Skeletal muscle cell (primary cell): ENCODE measurements at places on chromosomes 4 and X.

- DNase-seq: no peak
Measured at GRCh38 chrX:47187106-47187677, 6.4 kb upstream of the UBA1 start.

DNA sequence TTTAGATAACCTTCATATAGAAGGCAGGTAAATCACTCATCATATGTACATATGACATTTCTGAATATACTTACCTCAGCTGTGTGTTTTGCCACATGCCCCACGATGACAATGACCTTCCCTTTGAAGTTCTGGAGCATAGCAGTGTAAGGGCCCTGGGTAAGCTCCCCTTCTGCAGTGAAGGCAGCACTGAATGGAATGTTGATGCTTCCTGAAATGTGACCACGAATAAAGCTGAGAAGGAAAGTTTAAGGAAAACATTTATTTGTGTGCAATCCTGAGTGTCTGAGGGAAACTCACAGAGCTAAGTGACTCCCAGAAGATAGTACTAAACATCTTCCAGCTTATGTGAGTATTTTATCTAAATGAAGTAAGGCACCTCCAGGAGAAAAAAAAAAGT, 200.1 kb downstream of the NPNT start:
- DNase-seq: no peak

DNA sequence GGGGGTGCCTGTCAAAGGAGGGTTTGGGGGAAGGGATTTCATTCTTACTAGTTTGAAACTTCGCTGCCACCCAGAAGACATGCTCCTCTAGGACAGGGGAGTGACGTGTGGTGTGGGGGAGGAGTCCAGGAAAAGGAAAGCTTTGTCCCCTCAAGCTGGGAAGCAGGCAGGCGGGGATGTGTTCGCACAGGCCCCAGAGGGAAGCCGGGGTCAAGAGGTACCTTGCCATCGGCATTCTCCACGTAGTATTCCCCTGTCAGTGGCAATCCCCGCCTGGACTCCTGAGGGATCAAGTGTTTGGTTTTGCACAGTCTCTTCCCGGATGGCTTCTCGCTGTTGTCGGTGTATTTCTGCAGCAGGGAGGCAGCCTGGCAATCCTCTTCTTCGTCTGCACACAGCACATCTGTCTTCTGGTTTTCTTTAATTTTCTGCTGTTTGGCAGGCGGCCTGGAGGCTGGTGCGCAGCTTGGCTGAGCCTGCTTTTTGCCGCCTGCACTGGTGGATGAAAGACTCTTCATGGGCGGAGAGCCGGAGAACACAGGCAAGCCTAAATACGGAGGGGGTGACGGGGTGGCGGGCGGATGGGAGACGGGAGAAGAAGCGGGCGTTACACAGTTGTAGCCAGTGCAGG, 35.1 kb downstream of the BCOR start:
- no peak for DNase-seq

DNA sequence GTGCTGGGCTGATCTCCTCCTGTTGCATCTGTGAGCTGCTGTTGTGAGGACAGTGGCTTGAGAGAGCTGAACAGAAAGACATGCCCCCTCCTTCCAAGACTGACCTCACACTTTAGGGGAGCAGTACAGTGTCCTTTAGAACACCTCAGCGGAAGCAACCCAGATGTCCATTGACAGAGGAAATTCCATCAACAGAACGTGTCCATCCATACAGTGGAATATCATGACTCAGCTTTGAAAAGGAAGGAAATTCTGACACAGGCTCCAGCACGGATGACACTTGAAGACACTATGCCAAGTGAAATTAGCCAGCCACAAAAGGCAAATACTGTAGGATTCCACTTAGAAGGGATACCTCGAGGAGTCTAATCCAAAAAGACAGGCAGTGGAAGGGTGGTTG, 103.5 kb downstream of the GPR143 start:
- no peak for DNase-seq

GRCh38 chrX:14913241-14913640, 40.0 kb downstream of the MOSPD2 start:
- DNase-seq: no peak

- DNase-seq: no peak
Measured at GRCh38 chr4:8904666-8905065, 33.0 kb upstream of the HMX1 start.

- no peak for DNase-seq
Measured at GRCh38 chrX:77945910-77946545, 23.4 kb downstream of the PGAM4 start.

- no peak for DNase-seq
Measured at GRCh38 chrX:95346856-95347255, 1337.8 kb upstream of the DIAPH2 start.

DNA sequence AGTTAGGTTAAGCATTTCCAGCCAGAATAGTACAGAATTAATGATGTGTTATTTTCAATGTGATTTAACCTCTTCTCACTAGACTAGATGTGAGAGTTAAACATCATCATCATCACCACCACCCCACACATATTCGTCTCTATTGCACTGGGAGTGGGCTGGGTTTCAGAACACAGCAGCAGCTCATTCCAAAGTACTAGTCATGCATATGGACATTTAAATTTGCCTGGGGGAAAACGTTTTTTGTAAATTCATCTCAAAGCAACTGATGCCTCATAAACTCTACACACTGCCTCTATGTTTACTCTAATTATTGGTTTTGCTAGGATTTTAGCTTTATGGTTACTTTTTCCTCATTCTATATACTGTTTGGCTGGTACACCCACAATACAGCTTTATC, 509.1 kb downstream of the PPP4R3C start:
- no peak for DNase-seq

DNA sequence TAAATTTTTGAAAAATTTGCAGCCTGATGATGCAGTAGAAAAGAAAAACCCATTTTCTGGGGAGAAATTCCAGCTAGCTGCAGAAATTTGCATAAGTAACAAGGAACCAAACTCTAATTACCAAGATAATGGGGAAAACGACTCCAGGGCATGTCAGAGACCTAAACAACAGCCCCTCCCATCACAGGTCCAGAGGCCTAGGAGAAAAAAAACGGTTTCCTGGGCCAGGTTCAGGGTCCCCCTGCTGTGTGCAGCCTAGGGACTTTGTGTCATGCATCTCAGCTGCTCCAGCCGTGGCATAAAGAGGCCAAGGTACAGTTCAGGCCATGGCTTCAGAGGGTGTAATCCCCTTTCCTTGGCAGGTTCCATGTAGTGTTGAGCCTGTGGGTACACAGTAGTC, 733.7 kb upstream of the CT83 start:
- no peak for DNase-seq

DNA sequence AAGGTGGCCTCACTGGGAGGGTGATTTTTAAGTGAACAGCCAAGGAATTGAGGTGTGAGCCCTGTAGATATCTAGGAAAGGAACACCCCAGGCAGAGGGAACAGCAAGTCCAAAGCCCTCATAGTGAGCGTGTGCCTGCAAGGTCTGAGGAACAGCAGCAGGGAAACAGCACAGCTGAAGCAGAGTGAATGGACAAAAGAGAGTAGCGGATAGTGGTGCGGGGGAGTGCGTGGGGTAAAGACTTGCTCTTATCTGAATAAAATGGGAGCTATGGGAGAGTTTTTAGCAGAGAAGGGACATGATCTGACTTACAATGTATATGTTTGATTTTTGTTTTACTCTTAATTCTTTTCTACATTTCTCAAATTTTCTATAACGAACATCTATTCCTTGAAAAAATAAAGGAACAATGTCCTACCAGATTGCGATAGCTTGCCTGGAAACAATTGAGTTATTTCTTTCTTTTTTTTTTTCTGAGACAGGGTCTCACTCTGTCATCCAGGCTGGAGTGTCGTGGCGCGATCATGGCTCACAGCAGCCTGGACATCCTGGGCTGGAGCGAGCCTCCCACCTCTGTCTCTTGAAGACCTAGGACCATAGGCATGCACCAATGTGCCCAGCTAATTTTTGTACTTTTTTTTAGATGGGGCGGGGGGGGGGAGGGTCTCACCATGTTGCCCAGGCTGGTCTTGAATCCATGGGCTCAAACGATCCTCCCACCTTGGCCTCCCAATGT, 19.5 kb upstream of the HADH start:
- no peak for DNase-seq

DNA sequence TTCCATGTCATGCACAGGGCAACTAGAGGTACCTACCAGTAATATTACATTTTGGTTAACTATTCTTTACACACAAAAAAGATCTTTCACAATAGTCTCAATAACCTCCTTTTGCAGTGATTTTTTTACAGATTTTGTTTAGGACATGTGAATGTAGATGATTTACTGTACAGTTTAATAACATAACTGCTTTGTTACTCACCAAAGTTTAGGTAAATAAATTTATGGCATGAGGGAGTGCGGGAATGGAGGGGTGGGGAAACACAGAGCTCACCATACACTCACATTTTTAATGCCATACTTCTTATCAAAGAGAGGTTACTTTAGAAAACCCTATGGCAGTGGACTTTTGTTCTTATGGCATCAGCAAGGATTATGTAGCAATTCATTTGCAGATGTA, 93.1 kb upstream of the TEX13A start:
- no peak for DNase-seq

- DNase-seq: no peak
Measured at GRCh38 chr4:122836941-122837340, 10.3 kb downstream of the FGF2 start.

- no peak for DNase-seq
Measured at GRCh38 chr4:112765317-112765974, 128.5 kb downstream of the LARP7 start.

GRCh38 chrX:139933904-139934303, 1.1 kb upstream of the ATP11C start:
- DNase-seq: no peak

DNA sequence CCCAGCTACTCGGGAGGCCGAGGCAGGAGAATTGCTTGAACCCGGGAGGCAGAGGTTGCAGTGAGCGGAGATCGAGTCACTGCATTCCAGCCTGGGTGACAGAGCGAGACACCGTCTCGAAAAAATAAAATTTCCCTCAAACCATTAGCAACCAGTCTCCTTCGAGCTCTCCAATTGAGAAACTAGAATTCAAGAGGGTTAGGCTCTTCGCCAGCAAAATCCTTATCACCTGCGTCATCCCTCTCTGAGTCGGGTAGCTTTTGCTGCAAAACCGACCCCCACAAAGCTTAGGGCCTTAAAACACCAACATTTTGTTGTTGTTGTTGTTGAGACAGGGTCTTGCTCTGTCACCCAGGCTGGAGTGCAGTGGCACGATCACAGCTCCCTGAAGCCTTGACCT, 75.1 kb upstream of the DDX3X start:
- no peak for DNase-seq

GRCh38 chr4:38896940-38897339, 29.3 kb downstream of the FAM114A1 start:
- DNase-seq: no peak

DNA sequence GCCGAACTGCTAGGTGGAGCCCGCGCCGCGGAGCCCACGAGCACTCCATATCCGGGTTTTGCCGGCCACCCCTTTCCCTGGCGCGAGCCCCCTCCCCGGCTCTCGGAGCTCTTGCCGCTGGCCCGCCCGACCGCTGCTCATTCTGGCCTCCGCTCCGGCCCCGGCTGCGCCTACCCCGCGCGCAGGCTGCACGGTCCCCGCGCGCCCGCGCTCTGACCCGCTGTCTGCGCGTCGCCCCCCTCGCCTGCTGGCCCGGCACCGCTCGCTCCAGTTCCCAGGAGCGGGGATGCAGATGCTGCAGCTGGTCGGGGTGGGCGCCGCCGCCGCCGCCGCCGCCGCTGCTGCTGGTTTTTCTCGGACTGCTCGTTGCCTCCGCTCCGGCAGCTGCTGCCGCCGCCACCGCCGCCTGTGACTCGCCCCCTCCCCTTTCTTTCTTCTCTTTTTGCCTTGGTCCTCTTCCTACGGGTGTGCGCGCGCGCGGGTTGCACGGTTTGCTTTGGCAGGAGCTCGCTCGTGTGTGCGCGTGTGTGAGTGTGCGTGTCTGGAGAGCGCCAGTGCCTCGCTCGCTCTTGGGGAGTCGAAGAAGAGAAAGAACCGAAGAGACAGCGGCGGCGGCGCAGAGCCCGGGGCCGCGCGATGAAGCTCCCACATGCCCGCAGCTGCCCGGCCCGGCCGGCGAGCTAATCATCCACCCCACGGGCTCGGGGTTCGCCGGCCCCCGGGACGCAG, at the start of gene ADGRL3:
Gene ADGRL3, plus strand, starts transcription at position 140 of the 729 bp plus-strand sequence.
- no peak for DNase-seq

DNA sequence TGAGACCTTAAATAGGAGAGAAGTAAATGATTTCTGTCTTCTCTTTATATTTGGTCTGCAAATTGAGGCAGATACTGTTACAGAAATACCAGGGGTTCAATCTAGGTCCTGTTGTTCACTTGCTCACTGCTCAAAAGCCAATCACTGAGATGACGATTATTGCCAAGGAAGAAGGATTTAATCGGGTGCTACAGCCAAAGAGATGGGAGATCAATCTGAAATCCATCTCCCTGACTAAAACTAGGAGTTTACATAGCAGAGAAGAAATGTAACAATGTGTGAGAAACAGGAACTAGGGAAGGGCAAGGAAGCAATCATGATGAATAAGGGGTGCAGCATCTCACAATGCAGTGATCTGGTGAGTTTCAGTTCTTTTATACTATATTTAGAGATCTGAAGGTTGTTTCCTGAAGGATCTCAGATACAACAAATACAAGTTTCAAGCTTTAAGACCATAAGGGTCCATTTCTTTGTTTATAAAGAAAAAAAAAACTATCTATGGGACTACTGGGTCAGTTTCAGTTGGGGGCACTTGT, 117.9 kb upstream of the FAM9B start:
- DNase-seq: no peak

DNA sequence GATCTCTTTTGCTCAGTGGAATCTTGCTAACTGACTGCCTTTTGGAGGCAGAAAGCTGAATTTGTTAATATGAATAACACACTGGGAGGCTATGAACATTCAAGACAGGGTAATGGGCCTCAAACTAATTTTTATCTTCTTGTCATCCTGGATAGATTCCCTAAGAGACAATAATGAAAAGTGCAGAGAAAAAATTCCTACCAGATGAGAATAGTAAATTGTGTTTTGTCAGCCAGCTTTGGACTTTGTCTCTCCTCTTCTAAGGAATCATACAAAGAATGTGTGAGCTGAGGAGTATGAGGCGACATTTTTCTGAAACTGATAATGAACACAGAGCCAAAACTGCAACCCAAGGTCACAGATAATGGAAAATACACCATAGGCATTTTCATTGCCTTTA, 649.3 kb downstream of the IQCM start:
- no peak for DNase-seq

DNA sequence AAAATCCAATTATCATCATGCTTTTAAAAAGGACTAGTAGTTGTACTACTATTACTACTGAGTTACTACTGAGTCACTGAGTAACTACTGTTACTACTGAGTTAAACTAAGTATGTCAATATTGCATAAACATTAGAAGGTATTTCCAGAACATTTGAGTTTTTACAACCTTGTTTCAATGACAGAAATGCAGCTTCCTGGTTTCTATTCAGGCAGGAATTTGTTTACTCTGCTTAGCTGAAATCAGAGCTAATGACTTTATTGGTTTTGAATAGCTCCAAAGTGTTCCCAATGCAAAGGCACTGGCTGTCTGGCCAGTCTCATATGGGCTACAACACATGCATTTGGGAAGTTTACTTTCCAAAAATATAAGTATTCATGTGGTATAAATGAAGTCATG, 12.0 kb downstream of the RPS6KA6 start:
- DNase-seq: no peak
